ENCODE measurements at places on chromosomes 12 and 14.

- DNase-seq = no peak
Observed at GRCh38 chr12:10339053-10339840, 31.6 kb downstream of the KLRD1 start.

- DNase-seq = no peak
Observed at GRCh38 chr12:120474616-120474960, 5.0 kb upstream of the SRSF9 start.

DNA sequence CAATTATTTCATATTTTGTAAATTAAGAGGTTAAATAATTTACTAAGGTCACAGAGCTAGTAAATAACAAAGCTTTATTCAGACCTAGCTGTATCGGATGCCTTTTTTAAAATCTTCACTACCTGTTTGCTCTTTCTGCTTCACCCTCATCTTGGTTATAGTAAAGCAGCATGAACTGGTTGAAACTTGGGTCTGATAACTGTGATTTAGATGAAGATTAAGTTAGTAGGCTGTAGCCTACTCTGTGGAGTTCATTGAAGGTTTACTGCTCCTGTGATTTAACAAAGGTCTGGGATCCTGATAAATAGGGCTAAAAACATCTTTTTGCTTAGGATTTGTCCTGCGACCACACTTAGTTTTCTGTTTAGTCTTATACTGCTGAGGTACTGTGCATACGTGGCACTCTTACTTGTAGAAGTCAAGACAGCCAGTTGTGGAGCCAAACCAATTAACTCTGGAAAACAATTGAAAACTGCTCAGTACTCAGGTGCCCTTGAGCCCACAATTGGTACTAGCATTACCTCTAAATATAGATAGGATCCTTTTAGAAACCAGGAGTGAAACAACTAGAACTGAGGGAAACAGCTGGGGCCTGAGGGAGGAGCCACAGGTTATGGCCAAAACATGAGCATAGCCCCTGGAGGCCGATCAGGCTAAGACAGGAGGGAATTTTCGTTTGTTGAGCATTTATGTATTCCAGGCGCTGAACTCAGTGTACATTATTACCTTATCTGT is 2.3 kb downstream of the SPATS2 start:
- no peak for DNase-seq

DNA sequence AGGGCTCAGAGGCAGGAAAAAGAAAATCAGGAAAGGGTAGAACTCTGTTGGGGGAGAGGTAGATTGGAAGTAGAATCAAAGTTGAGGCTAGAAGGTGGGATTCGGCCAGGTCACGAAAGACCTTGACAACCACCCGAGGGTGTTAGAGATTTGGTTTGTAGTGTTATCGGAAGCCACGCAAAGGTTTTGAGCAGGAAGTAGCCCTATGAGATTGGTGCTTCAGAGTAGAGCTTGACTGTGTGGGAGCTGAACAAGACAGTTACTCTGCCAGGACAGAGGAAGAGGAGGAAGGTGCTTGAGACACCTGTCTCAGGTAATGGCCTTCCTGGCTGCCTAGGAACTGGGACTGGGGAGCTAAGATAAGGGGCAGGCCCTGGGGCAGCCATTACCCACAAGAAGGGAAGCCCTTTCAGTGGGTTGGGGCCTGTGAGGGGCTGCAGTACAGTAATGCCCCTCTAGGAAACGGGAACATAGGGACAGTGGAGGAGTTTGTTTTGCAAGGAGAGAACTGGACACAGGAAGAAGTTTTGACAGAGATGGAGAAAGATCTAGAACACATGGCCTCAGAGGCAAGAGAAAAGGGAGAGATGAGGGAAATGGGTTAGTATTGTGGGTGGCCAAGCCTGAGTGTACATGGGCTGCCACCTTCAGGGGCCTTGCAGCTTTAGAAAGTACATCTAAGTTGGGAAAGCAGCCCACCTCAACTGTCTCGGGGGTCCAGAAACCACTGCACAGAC is 73.5 kb downstream of the RIN3 start:
- DNase-seq = no peak

GRCh38 chr12:28096649-28097048 is 93.6 kb upstream of the CCDC91 start:
- no peak for DNase-seq

Data from ecto neural progenitor cell (in vitro differentiated cells).